ENCODE measurements at places on chromosomes 5 and 9.
A peak's percentile ranks its signal among the peaks of the same experiment; 100 is the strongest.

DNA sequence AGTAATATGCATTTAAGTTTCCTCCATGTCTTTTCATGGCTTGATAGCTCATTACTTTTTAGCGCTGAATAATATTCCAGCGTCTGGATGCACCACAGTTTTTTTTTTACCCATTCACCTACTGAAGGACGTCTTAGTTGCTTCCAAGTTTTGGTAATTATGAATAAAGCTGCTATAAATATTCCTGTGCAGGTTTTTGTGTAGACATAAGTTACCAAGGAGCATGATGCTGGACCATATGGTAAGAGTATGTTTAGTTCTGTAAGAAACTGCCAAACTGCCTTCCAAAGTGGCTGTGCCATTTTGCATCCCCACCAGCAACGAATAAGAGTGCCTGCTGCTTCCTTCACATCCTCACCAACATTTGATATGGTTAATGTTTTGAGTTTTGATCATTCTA is 195.6 kb downstream of the PIK3R1 start:
- no peak for DNase-seq

DNA sequence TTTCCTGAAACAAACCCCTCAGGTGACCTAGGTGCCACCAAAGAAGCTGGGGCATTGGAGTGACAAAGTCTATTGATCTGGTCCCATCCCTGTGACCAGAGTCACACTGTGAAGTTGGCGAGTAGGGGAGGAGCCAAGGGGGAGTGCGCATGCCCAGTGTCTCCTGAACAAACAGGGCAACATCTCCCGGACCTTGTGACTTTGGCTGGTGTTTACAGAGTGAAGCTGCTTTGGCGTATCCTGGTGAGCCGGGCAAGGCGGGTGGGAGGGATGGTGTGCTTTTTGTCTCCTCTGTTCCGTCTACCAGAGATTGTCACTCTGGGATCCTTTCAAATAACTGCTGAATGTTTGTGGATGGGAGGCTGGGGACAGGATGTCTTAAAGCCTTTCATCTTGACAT is 204.5 kb downstream of the HSPA4 start:
- no peak for DNase-seq

- DNase-seq = no peak
These were observed 1.5 kb downstream of the DCAF10 start for GRCh38 chr9:37801959-37802711.

GRCh38 chr5:490116-491106 is 33.8 kb downstream of the SLC9A3 start:
- no peak for DNase-seq

GRCh38 chr5:142748132-142748531 is 22.0 kb upstream of the ARHGAP26 start:
- no peak for DNase-seq

- DNase-seq = no peak
These were observed 17.7 kb upstream of the FTMT start for GRCh38 chr5:121834021-121834420.

DNA sequence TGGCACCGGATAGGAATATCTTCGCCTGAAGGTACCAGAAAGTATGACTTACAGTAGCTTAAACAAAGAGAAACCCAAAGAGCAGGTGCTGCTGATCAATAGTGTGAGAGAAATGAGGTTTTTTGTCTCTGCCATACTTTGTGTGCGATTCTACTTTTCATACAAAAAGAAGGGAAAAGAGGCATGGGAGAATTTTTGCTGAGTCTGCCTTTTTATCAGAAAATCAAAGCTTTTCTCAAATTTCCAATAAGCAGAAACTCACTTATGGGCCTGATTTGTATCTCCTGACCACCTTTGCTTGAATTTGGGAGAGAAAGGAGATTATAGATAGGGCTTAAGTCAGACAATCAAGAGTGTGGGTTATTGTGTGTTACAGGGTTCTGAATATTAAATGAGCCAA is 65.5 kb upstream of the TAF11L2 start:
- no peak for DNase-seq

- no peak for DNase-seq
These were observed 13.9 kb downstream of the GRXCR2 start for GRCh38 chr5:145858959-145859358.

GRCh38 chr5:112254303-112254702 is 164.8 kb downstream of the EPB41L4A start:
- no peak for DNase-seq

DNA sequence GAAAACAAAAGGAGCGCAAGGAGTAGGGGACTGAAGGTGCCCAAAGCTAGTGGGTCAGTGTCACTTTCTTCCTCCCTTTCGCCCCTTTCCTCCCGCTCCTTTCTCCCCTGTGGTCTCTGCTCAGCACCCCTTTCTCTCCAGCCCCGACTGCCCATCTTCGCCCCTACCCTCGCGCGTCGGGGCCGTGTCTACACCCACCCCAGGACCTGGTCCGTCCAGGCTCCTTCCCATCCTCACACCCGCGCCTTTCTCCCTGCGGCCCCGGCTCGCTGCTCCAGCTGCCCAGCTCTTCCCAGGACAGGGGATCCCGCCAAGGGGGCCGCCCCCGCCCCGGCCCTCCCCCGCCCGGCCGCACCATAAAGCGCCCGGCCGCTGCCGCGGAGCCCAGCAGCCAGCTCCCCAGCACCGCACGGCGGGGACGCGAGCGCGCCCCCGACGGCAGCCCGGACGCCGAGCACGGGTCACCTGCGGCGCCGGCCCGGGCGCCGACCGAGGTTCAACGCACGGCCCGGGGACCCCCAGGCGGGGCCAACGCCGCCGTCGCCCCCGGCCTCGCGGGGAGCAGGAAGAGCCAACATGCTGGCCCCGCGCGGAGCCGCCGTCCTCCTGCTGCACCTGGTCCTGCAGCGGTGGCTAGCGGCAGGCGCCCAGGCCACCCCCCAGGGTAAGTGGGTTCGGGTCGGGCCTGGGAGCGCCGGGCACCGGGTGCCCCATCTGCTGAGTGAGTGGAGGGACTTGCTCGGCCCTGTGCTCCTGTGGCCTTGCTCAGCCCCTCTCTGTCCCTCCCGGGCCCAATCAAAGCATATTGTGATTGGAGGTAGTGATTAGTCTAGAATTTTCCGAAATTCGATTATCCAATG is at the start of gene THBS4:
Gene THBS4 (plus strand): TSS at position 387 of the 860 bp plus-strand sequence. CDS start 190 bp downstream, at position 577.
- no peak for DNase-seq

DNA sequence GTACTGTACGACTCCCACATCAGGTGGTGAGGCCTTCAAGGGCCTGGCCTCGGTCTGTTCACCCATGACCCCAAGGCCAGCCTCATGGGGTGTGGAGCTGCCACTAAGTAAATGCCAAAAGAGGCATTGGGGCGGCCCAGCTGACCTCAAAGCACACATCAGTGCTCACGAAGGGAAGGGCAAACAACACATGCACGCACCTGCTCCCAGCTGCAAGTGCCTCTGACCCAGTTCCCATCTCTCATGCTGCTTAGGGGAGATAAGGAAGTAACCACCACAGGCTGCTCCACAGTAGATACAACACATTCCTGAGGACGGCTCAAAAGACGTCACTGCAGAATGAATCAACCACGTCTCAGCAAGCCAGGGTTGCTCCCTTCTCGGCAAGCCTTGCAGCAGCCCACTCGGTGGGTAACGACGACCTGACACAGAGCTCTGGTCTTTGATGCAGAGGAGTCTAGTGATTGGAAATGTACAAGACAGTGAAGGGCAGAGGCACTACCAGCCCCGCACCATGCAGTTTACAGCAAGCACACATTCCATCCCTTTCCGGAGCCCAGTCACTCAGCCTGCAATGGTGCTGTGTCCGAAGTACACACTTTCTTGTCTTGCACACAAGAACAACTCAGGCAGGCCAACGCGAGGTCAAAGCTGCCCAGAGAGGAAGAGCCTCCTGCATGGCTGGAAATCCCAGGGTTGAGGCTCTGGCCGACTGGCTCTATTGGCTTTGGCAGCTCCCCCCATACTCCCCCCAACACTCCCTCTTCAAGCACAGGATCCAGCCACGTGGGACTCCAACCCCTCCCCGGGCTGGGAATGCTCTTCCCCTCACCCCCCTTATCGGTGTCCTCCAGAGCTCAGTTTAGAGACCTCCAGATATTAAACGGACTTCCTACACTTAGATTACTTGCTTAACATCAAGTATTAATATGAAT is 31.8 kb downstream of the FABP6 start:
- DNase-seq = no peak

DNA sequence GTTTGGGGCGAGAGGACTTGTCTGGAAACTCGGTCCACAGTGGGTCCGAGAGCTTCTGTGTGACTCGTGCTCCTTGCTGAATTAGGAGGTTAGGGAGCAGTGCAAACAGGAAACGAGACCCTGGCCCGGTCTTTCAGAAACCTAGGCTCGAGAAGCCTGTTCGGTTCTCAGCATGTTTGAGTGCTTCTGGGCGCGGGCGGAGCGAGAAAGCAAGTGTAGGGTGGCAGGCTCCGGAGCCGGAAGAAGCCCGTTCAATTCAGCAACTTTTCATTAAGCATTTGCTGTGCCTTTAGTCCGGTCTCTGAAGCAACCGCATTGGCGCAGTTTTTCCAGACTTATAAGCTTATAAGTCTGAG is 547 bp downstream of the CLTA start:
- peak; percentile 42 for DNase-seq

DNA sequence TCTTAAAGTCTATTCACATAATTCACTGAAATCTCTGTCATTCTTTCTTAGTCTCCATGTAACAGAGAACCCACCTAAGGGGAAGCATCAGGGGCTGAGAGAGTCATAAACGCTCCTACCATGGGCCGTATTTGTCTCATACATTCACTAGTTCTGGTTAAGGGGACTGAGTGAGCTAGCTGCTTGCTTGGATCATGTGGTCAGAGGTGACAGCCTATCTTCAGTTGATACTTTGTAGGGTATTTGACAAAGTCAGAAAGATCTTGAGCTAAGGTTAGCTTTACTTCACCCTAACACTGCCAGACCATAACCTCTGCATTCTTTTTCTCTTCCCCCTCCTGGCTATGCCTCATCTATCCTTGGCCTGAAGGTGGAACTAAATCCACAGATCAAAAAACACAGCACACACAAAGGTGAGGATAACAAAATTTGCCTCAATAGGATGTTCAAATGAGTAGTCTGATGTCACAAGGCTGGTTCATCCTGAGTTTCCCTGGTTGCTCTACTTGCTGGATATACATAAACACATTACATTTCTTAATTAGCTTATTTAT is 66.5 kb downstream of the MARCHF3 start:
- DNase-seq = no peak

GRCh38 chr5:73749485-73750270 is 123.7 kb downstream of the ARHGEF28 start:
- no peak for DNase-seq

GRCh38 chr9:37902796-37903646 is 906 bp downstream of the SLC25A51 start:
- DNase-seq = no peak

- no peak for DNase-seq
These were observed 19.5 kb downstream of the AOPEP start for GRCh38 chr9:94745806-94746540.

DNA sequence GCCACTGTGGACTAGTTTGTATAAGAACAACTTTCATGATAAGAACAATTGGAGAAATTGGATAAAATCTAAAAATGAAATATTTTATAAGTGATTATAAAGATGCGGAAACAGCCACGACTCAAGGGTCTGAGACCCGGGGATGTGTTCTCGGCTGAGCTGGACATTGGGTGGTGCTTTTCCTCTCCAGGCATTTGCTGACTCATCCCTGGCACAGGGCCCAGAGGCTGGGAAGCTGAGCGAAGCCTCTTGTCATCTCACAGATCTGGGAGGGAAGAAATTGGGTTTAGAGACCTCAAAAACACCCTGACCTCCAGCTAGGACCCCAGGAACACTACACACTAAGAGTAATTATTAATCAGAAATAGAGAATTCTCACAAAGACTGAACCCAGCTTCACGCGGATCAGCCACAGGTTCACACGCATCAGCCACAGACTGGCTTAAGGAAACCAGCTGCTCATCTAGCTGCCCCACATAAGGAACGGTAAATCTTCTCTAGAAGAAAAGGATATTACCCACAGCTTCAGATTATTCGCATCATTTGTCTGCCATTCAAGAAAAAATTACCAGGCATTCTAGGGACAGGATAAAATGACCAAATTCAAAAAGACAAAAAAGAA is 2.8 kb upstream of the OR2V1 start:
- no peak for DNase-seq

Measured in stimulated activated CD4-positive, alpha-beta T cell treated with anti-CD3 and anti-CD28 coated beads, TNF-alpha, amount 100 ng/mL, for 24 hours (primary cell).